Fibroblast of skin of left biceps (primary cell): ENCODE measurements at places on chromosomes 13 and 19.

- DNase-seq: peak; percentile 59
Measured at GRCh38 chr19:58033741-58034476, at the start of gene ZSCAN1. TSS of gene ZSCAN1 (plus strand) at chr19:58034025. CDS start at chr19:58037837, 3,812 bp downstream.

DNA sequence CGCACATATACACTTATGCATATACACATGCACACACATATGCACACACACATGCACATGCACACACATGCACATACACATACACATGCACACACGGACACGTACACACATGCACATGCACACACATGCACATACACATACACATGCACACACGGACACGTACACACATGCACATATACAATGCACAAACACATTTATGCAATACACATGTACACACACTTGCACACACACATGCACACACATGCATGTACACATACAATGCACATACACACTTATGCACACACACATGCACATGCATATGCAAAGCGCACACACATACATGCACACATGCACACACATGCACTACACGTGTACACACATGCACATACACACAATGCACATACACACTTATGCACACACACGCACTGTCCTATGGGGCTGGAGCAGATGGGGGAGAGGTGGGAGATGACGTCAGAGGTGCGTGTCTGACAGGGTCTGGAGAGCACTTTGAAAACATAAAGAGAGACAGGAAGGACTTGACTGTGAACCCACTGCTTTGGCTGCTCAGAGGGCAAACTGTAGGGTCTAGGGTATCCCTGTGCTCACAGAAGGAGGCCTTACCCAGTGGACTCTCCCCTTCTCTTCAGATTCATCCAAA is 108.2 kb downstream of the UQCRFS1 start:
- no peak for DNase-seq

DNA sequence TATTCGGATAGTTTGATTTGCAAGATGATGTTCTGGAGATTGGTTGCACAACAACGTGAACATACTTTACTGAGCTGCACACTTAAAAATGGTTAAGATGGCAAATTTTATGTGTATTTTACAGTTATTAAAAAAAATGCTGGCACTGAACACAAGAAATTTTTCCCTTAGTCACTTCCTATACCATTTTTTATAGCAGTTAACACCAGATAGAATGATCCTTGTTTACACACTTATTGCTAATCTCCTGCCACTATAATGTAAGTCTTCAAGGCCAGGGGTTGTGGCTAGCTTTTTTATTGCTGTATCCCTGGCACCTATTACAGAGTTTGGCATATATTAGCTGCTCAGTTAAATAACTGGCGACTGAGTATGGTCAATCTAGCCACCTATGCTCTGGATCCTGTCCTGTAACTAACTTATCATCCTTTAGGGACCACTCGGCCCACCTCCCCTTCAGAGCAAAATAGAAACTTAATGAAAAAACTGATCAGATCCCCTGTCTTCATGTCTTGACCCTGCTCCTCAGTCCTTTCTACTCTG is 2.0 kb upstream of the EBPL start:
- no peak for DNase-seq

GRCh38 chr13:90717451-90717936 is 630.0 kb upstream of the MIR17HG start:
- DNase-seq: peak; percentile 52

DNA sequence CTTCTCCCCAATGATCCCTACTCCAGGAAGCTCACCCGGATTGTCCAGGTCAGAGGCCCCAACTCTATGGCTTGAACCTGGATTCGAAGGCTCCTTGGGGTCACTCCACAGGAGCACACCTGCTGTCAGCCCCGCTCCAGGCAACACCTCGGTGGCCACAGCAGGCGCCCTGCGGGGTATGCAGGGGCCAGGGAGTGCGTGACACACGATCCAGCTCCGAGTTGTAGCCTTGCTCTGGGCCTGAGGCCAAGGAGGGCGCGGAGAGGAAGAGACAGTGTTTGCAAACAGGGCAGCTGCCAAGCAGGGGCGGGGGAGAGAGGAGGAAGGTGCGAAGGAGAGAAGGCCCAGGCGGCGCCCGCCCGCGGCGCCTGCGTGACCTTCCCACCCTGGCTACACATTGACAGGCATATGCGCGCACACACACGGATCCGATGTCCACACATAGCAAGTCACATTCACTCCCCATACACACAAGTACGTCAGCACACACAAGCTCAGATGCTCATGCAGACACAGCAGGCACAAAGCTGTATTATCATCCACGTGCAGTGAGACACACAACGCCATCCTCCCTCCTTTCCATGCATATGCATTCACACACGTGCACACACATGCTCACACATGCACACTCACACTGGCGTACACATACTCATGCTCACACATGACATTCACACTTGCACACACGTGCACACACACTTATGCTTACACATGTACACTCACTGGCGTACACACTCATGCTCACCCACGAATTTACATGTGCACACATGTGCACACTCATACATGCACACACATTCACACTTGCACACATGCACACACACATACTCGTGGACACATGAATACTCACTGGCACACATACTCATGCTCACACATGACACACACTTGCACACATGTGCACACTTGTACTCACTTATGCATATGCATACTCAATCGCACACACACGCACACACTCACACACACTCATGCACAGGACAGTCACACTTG is 10.4 kb downstream of the SBK2 start:
- DNase-seq: no peak

DNA sequence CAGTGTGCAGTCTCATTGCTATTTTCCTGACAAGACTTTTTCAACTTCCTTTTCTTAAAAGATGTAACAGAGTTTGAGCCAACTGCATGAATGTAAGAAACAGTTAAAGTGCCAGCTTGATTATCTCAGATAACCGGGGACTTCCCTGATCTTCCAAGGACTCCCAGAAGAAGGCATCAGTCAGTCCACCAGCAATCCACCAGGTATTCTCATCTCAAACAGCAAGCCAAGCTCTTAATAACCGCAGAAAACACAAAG is 350.1 kb downstream of the LIG4 start:
- no peak for DNase-seq

DNA sequence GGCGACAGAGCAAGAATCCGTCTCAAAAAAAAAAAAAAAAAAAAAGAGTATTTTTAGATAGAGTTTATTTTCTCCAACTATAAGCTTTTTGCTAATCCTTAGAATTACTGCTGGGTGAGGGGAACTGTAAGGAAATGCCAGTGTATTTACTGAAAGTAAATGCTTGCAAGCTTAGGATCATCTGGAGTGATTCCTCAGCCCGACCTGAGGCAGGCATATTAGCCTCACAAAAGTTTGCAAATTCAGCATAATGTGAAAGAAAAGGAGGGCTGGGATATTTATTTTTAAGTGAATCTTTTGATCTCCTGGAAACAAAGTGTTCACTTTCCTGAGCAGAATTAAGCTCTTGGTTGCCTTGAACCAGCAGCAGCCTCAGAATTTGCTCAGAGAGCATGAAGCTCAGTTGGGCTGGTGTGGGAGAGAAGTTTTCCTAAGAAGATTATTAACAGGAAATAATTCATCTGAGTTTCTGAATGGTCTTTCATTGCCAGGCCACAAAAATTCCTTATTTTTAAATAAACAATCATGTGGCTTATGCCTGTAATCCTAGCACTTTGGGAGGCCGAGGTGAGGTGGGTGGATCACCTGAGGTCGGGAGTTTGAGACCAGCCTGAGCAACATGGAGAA is 24.7 kb upstream of the SPATA13 start:
- peak; percentile 8 for DNase-seq

- DNase-seq: no peak
Measured at GRCh38 chr13:84417416-84417815, 535.1 kb upstream of the SLITRK1 start.

DNA sequence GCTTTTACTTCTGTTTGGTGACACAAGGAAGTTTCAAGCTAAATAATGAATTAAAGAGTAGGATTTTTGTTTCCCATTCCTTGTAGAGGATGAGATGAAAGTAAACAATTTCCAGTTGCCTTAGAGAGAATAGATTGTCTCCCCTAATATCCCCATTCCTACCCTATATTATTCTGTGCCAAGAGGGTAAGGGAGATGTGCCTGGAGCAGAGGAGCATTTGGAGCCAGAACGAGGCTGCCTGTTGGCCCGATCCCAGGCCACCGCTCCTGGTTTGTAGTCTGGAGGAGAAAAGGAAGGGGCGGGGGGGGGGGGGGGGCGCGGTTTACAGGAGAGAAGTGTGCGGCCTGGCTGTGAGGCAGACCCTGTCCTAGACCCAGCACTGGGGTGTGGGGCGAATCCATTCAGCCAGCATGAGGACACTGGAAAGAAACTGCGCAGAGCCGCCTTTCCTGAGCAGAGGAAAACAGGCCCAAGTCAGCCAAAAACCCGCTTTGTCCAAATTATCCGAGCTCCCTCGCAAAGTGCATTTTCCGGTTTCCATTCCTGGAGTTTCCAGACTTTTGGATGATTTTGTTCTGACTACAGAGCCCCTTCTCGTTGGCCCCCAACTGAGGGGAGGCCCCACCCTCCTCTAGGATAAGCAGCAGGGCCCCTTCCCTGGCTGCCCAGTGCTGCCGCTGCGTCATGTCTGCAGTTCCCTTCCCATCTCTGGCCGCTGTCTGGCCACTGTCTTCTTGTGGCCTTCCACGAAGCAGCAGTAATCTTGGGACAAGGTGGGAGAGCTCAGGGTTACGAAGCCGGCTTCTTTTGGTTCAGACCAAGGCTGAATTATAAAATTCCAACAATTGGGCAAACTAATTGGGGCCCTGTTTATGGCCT is 23.0 kb downstream of the NFIX start:
- DNase-seq: no peak

- no peak for DNase-seq
Measured at GRCh38 chr13:112685896-112686295, 3.9 kb upstream of the ATP11A start.

- DNase-seq: no peak
Measured at GRCh38 chr19:54612428-54612827, 17.9 kb upstream of the LILRB1 start.

DNA sequence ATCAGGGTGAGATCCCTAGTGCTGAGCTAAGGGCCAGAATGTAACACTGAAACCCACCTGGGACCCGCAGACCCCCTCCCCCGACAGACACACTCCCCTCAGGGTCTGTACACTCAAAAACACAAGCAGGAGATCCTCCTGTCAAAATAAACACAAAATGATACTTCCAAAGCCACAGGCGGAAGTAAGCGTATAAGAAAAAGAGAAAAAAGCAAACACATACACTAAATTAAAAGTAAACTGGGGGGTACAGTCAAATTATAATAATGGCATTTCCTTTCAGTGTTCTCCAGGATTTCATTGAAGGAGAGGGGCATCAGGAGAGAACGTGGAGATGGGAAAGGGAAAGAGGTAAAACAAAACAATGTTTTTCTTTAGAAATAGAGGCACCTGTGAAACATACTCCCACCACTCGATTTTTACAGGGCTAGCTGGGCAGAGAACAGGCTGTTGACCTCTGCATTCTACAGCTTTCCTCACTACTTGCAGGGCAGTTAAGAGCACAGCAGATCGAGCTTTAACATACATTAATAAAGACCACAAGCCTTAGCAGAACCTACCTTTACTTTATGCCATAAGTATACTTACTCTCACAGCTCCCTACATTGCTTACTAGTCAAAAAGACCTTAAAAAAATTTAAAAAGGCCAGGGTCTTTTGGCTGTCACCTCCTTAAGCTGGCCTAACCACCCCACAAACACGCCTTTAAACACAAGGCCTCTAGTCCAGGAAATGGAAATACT is 5.3 kb downstream of the ZIC5 start:
- no peak for DNase-seq

GRCh38 chr19:49017666-49018351 is 918 bp upstream of the LHB start:
- DNase-seq: peak; percentile 18

- peak; percentile 6 for DNase-seq
Measured at GRCh38 chr13:79128158-79128557, 277.9 kb downstream of the RBM26 start.

- no peak for DNase-seq
Measured at GRCh38 chr13:39960191-39960590, 304.7 kb downstream of the COG6 start.

DNA sequence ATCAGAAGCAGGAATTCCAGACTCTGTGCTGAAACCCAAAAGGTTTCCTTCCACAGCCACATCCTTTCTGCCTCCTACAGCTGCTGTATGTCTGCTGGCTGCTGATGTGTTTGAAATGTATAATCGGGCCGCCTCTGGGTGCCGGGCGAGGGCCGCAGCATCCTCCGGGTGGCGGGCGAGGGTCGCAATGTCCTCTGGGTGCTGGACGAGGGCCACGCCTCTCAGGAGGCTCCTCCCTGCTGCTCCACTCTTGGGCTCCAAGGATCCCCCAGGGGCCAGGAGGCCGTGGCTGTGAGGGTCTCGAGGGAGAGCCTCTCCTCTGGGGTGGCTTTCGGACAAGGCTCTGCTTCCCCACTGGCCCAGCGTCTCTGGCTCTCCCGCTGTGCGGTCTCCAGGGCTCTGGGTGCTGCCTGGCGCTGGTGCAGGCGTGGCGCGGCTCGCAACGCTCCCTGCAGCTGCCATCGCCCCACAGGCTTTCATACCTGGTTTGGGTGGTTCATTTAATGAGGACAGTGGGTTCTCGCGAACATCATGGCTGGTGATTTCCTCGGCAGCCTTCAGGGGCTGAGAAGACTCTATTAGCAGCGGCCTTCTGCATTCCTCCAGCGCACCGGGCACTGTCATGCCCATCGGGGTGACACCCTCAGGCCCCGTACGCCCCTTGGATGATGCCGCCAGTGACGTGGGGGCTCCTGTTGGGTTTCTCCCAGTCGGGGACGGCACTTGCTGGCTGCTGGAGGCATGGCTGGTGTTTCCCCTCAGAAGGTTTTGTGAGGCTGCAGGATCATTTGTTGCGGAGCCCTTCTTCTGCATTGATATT is 41.8 kb upstream of the GRTP1 start:
- DNase-seq: no peak

- no peak for DNase-seq
Measured at GRCh38 chr19:48424694-48425219, 21.0 kb upstream of the GRWD1 start.

GRCh38 chr13:101150998-101151397 is 265.3 kb downstream of the NALCN start:
- DNase-seq: no peak

DNA sequence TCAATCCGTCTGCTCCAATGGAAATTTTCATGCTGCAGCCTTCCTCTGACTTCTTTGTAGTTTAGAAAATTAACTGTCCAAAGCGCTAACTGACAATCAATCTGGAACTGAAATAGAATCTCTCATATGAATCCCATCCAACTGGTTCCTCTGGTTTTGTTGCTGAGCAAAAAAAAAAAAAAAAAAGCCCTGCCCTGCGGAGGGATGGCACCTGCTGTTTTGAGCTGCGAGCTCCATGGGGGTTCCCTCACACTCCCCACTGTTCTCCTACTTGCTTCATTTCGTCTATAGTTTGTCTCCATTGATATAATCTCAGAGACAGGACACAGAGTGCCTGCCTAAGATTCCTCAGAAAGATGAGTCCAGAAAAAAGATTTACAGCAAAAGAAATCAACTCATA is 33.4 kb downstream of the FAAP24 start:
- DNase-seq: no peak

DNA sequence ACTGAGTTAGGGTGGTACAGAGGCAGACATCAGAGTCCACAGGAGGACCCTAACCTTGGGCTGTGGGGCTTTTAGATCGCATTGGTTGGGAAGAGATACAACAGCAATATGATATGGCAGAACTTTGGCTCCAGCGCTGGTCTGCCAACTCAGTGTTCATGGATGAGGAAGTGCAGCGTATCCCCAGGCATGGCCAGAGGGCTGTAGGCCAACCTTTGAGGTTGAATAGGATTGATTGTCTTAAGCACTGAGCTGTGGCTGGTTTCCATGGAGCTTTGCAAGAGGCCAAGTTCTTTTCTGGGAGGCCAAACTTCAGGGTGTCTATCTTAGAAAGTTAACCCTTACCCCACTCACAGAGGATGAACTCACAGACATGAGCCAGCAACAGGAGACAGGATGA is 144.1 kb upstream of the TMTC4 start:
- no peak for DNase-seq
